CD4-positive, alpha-beta T cell (primary cell): ENCODE measurements at places on chromosomes 3 and 15. TPM values are rescaled to one million over a fixed set of nuclear protein-coding genes. Genes with fewer than 3 reads are reported as not detected.

The SERPINI2 gene
- total RNA-seq = not detected

GRCh38 chr15:100033140-100033857, 300.1 kb upstream of the LYSMD4 start:
- no peaks in the 10 kb centered on the region for H3K4me1 ChIP-seq
- no peak overlapping the region for H3K4me3 ChIP-seq
- no peaks in the 10 kb centered on the region for H3K36me3 ChIP-seq
- H3K27ac ChIP-seq = no peak overlapping the region
- DNase-seq = no peak
- H3K27me3 ChIP-seq = no peaks in the 10 kb centered on the region

- no peaks in the 10 kb centered on the region for H3K36me3 ChIP-seq
- H3K4me3 ChIP-seq = no peak overlapping the region
- DNase-seq = no peak
- no peaks in the 10 kb centered on the region for H3K4me1 ChIP-seq
These were observed 72.1 kb upstream of the ROPN1 start for GRCh38 chr3:124064050-124064449.

- H3K36me3 ChIP-seq = peaks cover 12% of the 10 kb centered on the region
- no peak for DNase-seq
- no peak overlapping the region for H3K27ac ChIP-seq
- no peak overlapping the region for H3K4me3 ChIP-seq
- peaks cover 5% of the 10 kb centered on the region for H3K4me1 ChIP-seq
- H3K27me3 ChIP-seq = no peaks in the 10 kb centered on the region
These were observed 56.2 kb downstream of the ABHD2 start for GRCh38 chr15:89144491-89144890.

The RASL12 gene
- total RNA-seq = not detected

- H3K27ac ChIP-seq = no peak overlapping the region
- no peaks in the 10 kb centered on the region for H3K4me1 ChIP-seq
- H3K27me3 ChIP-seq = no peaks in the 10 kb centered on the region
- no peaks in the 10 kb centered on the region for H3K36me3 ChIP-seq
- H3K4me3 ChIP-seq = no peak overlapping the region
These were observed 284.2 kb upstream of the ATP11B start for GRCh38 chr3:182508919-182509711.

DNA sequence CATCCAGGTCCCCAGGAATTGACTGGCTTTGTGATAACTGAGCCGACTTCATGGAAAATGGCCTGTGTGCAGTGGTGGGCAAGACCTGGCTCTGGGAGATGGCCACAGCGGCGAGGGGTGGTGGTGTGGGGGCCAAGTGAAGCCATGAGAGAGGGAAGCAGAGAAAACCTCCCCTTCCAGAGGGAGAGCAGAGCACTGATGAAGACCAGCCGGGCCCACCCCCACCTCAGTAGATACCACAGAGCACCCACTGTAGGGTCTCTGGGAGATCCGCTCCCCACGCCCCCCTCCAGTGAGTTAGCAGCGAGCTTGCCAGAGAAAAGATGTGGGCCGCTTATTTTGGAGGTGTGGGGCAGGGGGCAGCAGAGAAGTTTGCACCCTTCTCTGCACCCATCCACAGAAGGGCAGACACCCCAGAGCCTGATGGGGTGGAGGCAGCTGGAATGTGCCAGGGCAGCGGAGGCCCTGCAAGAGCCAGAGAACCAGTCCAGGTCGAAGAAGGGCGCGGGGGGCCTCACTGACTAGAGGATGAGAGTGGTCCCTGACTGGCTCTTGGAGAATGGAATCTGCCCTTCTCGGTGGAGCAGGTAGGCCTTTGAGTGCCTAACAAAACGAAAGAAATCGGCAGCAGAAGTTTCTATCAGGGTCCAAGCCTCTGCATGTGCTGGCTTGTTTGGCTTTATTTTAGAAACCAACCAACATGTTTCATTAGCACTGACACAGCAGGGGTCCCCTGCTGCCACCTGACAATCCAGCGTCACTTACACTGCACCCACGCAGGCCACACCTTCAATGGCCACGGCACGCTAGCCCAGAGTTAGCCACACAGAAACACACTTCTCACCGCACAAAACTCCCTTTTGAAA, 28.3 kb downstream of the MELTF start:
- no peaks in the 10 kb centered on the region for H3K36me3 ChIP-seq
- H3K4me1 ChIP-seq = peaks cover 16% of the 10 kb centered on the region
- DNase-seq = no peak
- H3K27me3 ChIP-seq = no peaks in the 10 kb centered on the region

DNA sequence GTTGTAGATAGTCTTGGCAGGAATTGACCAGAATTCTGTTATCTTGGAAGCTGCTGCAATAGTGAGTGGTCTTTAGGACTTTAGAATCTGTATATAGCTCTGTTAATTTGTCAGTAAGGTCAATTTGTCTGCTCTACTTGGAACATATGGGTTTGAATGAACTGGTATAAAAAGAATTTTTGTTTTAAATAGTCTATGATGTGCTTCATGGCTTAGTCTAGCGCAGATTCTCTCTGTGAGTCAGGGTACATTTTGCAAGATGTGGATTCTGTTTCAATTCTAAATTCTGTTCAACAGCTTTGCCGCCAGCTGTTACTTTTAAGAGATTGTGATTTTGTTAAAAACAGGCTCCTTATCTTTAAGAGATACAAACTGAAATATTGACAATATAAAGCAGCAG, 135.9 kb upstream of the AGBL1 start:
- no peaks in the 10 kb centered on the region for H3K36me3 ChIP-seq
- H3K27ac ChIP-seq = no peak overlapping the region
- H3K4me1 ChIP-seq = no peaks in the 10 kb centered on the region
- H3K27me3 ChIP-seq = no peaks in the 10 kb centered on the region
- no peak for DNase-seq

GRCh38 chr15:32974691-32975090, 219.8 kb downstream of the FMN1 start:
- H3K27ac ChIP-seq = no peak overlapping the region
- no peak for DNase-seq
- H3K27me3 ChIP-seq = no peaks in the 10 kb centered on the region
- no peaks in the 10 kb centered on the region for H3K36me3 ChIP-seq

GRCh38 chr15:40006646-40007045, 32.3 kb downstream of the SRP14 start:
- H3K4me1 ChIP-seq = no peaks in the 10 kb centered on the region
- H3K27ac ChIP-seq = no peak overlapping the region
- no peak for DNase-seq

The CMTM7 gene
- total RNA-seq = 31.5 TPM

DNA sequence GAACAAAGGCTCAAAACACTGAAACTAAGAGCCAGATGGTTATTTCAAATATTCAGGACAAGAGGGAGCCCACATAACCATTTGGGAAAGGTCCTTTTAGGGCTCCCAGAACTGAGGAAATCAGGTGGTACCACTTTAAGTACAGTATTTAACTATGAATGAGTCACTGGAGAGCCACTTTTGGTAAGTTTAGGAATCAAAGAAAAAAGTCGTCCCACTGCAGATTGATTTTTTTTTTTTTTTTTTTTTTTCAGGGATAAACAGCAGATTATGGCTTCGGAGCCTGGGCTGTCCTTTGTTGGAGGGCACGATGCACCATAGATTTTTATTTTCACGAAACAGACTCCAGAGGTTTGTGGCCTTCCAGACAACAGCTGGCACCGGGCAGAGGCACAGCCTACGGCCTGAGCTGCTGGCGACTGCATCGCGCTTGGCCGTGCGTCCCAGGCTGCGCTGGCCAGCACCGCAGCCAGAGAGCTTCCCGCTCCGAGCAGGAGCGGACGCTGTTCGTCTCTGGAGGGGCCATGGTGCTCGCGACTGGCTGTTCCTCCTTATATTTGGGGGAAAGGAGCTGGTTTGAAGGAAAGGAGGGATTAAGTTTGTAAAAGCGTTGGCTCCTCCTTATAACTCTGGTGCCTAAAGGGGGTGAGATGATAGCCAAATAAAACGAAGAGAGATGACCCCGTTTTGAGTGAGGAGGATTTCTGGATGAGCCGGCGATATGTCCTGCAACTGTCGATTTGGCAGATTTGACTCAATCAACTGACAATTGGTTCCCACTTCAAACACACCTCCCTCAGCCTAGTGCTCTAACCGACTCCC, 152.9 kb upstream of the GOLIM4 start:
- peaks cover 20% of the 10 kb centered on the region for H3K27me3 ChIP-seq
- no peak for DNase-seq
- H3K27ac ChIP-seq = no peak overlapping the region
- H3K4me1 ChIP-seq = peaks cover 4% of the 10 kb centered on the region

DNA sequence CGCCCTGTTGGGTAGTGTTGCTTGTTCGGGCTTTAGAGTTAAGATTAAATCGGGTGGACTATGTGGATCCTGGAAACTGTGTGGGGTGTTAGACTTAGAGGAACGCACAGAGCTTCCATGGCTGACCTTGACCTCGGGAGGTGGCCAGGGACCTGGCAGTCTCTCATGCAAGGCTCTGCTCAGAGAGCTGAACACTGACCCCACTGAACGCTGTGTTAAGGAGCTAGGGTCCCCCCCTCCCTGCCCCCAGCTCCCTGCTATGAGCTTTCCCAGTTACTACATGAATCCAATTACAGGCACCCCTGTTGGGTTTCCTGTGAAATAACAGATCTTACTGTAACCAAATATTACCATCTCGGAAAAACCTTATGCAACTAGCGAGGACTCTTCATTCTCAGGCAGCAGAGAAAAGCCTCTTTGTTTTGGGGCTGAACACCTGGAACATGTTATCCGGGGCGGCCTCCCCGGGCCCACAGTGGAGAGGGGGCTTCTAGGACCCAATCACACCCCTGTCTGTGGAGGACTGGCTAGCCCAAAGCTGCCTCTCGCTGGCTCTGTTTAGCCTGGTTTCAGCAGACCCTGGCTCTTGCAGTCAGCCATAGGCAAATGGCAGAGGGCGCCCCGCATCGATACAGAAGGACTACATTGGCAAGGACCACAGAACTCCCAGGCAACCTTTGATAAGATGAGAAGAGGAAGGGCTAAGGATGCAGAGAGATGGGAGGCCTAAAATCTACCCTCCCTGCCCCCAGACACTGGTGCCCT, 25.8 kb upstream of the ALDH1A3 start:
- H3K36me3 ChIP-seq = no peaks in the 10 kb centered on the region
- DNase-seq = no peak
- H3K27ac ChIP-seq = no peak overlapping the region
- peaks cover 11% of the 10 kb centered on the region for H3K4me1 ChIP-seq
- peaks cover 5% of the 10 kb centered on the region for H3K27me3 ChIP-seq
- H3K4me3 ChIP-seq = no peak overlapping the region

- H3K4me1 ChIP-seq = no peaks in the 10 kb centered on the region
- no peak for DNase-seq
- no peaks in the 10 kb centered on the region for H3K27me3 ChIP-seq
- no peak overlapping the region for H3K4me3 ChIP-seq
- no peak overlapping the region for H3K27ac ChIP-seq
These were observed 40.9 kb upstream of the ATP13A3 start for GRCh38 chr3:194527726-194528125.

GRCh38 chr3:155065537-155065936, 14.6 kb upstream of the MME start:
- H3K36me3 ChIP-seq = no peaks in the 10 kb centered on the region
- no peak overlapping the region for H3K4me3 ChIP-seq

- peaks cover 15% of the 10 kb centered on the region for H3K27me3 ChIP-seq
- no peak overlapping the region for H3K4me3 ChIP-seq
- H3K36me3 ChIP-seq = no peaks in the 10 kb centered on the region
These were observed 116.6 kb upstream of the TSC22D2 start for GRCh38 chr3:150291515-150291914.

The GABRG3 gene
- total RNA-seq = not detected

The NEK10 gene
- 0.61 TPM for total RNA-seq

DNA sequence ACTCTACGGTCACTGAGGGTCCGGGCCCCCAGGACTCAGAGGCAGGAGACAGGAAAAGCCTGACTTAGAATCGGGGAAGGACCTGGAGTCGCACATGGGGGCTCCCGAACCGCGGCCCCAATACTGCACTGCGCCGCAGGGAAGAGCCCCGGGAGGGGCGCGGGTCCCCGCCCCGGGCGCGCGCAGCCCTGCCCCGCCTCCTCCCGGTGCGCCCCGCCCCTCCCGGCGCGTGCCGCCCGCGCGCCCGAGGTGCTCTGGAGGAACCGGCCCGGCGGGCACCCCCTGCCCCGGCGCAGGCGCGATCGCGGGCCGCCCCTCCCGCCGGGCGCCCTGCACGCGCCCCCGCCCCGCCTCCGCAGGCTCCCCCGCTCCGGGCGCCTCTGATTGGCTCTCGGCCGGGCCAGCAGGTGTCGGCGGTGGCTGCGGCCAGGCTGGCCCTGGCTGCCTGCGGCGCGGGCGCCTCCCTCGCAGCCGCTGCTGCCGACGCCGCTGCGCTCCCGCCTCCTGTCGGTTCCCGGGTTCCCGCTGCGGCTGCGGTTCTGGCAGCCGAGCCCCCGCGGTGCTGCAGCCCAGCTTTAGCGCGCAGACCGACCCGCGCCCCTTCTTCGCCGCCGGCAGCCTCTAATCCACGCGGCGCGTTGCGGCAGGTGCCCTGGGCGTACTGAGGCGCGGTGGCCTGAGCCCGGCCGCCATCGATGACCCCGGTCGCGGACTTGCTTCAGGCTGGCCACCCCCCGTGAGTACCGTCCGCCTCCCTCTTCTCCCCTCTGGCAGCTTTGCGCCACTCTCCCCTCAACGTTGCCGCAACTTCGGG, at the start of gene MYRIP:
Gene MYRIP, plus strand, starts transcription at position 429 of the 814 bp plus-strand sequence. CDS start 91,208 bp downstream, outside the sequence.
- no peak within 1 kb of the TSS for H3K4me3 ChIP-seq
- H3K4me1 ChIP-seq = no peaks in the 10 kb centered on the region
- peaks cover 60% of the 10 kb centered on the region for H3K27me3 ChIP-seq
- H3K27ac ChIP-seq = no peak within 1 kb of the TSS
- no peaks in the 10 kb centered on the region for H3K36me3 ChIP-seq
- DNase-seq = no peak

The SPTBN5 gene
- 2.3 TPM for total RNA-seq

The GABRR3 gene
- not detected for total RNA-seq

GRCh38 chr15:58463815-58464650, 32.2 kb downstream of the LIPC start:
- H3K27me3 ChIP-seq = no peaks in the 10 kb centered on the region
- no peak overlapping the region for H3K4me3 ChIP-seq
- H3K4me1 ChIP-seq = peaks cover 14% of the 10 kb centered on the region
- DNase-seq = no peak
- no peaks in the 10 kb centered on the region for H3K36me3 ChIP-seq

The TRH gene
- total RNA-seq = not detected

GRCh38 chr3:151550025-151550618, 89.3 kb upstream of the IGSF10 start:
- DNase-seq = no peak
- H3K4me1 ChIP-seq = no peaks in the 10 kb centered on the region
- H3K27me3 ChIP-seq = peaks cover 5% of the 10 kb centered on the region
- no peak overlapping the region for H3K4me3 ChIP-seq

DNA sequence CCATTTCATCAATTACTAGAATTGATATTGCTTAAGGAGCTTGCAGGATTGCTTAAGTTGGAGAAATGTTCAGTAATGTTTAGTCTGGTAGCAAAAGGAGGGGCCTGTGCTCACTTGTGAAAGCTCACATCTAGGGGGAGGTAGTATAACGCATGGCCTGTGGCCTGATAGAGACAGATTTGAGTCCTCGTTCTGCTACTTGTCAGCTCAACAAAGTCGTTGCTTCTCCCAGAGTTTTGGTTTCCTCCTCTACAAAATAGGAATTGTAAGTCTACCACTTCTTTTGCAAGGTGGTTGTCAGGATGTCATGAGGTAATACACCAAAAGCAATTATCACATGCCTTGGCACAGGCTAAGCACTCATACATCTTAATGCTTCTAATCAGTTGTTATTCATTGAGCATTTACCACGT, 1.3 kb downstream of the ST3GAL6 start:
- no peaks in the 10 kb centered on the region for H3K4me1 ChIP-seq
- no peak overlapping the region for H3K4me3 ChIP-seq
- no peak overlapping the region for H3K27ac ChIP-seq
- H3K36me3 ChIP-seq = no peaks in the 10 kb centered on the region

The IL20RB gene
- total RNA-seq = 2.2 TPM
